ENCODE measurements at places on chromosomes 11 and 22. TPM values are rescaled to one million over a fixed set of nuclear protein-coding genes. Genes with fewer than 3 reads are reported as not detected.

Gene CST6
- 2.9 TPM for total RNA-seq

Gene BTBD10
- total RNA-seq, result 64.8 TPM

Gene RTN4R
- 0.76 TPM for total RNA-seq

Gene C11orf87
- 1.9 TPM for total RNA-seq

Gene KCNQ1OT1
- 3.9 TPM for total RNA-seq

Gene HEPACAM
- not detected for total RNA-seq

Gene B3GAT3
- total RNA-seq, result 82.7 TPM

Gene OR2AT4
- not detected for total RNA-seq

All from smooth muscle cell of the pulmonary artery (primary cell).